ENCODE measurements at places on chromosomes 3 and 15.

GRCh38 chr15:58036579-58036978 lies 28.9 kb downstream of the ALDH1A2 start:
- DNase-seq = no peak

- no peak for DNase-seq
Observed at GRCh38 chr3:99541181-99541580, 97.2 kb upstream of the COL8A1 start.

- DNase-seq = no peak
Observed at GRCh38 chr15:63059573-63060216, 17.1 kb downstream of the TPM1 start.

DNA sequence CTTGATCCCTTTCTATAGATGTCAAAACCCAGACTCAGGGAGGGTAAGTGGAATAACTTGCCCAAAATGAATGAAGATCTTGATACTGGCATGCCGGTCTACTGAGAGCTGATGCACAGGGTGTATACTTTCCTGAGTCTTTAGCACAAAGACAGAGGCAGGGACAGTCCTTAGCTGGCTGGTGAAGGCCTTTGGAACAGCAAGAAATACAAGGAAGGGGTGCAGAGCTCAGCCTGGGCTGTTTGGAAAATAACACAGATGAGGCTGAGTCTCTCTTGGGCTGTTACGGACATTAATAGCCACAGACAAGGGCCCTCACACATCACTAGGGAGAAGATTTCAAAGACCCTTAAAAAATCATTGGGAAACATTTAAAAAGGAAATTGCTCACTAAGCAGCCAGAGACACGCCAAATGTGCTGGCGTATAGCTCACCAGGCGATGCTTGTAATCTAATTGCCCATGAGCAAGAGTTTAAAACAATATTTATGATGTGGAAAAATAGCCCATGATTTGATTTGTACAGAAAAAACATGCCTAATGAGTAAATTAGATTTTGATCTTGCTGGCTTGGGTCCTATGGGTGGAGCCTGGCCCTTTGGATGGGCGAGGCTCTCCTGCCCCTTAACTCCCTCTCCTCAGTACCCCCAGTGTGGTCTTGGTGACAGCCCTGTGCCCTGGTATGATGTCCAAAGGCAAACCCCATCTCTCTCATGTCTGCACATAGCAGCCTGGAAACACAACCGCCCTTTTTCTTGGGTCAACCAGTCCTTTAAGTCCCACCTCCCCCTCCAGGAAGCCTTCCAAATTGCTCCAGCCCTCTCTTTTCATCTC lies 81.8 kb upstream of the MRPS22 start:
- no peak for DNase-seq

DNA sequence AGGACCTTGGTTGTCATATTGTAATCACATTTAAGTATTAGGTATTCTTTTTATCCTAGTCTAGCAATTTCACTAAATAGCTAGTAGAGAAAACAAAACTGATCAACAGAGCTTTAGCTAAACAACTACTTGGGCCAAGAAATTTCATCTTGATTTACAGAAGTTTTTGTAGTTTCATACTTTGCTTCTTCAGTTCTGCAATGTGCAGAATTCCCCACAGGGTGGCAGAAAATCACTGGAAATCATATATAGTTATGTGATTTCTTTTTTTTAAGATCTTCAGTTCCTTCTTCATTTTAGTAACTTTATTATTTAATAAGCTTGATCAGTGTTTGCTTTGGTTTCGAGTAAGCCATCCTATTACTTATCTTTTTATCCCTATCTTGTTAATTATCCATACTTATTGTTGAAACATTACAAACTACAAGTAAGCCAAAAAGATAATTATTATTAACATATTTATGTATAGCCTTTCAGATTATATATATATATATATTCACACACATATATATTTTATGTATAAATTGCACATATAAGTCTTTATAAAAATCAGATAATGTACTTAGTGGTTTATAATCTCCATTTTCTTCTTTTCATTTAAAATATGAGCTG lies 2.2 kb upstream of the BNIP2 start:
- DNase-seq = peak; percentile 40

DNA sequence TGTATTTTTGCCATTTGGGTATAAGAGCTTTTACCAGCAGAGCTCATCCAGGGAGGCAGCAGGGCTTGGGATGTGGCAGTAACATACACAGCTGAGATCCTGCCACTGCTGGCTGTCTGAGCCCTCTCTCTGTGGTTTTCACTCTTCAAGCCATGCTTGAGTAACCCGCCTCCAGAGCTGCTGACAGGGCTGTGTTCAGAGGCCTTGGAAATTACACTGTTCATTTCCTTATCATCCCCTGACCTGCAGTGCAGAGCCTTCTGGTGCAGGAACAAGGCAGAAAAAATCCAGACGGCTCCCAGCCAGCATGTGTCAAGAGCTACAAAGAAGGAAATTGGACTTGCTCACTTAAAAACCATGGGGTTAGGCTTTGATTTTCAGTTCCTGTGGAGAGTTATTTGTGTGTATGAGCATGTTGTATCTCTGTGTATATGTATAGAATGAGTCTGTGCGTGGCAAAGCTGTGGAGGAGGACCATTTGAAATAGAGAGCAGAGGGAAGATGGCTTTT lies 47.0 kb downstream of the ZNF609 start:
- DNase-seq = no peak

GRCh38 chr3:45940781-45941365 lies 2.4 kb upstream of the CXCR6 start:
- DNase-seq = no peak

DNA sequence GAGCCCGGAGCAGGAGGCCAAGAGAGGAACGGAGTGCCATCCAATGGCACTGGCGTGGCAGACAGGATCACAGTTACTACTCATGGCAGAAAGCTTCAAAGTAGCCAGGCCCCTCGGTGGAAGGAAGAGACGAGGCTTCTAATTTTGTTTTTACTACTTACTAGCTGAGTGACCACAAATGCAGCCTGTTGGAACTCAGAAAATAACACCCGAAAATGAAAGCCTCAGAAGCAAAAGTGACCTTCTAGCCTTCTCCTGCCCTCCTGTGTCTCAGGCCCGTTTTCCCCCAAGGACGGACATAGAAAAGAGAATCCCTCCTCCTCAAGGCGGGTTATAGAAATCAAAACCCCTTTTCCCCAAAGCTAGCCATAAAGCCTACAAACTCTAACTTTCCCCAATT lies 9.9 kb upstream of the STRA6 start:
- no peak for DNase-seq

DNA sequence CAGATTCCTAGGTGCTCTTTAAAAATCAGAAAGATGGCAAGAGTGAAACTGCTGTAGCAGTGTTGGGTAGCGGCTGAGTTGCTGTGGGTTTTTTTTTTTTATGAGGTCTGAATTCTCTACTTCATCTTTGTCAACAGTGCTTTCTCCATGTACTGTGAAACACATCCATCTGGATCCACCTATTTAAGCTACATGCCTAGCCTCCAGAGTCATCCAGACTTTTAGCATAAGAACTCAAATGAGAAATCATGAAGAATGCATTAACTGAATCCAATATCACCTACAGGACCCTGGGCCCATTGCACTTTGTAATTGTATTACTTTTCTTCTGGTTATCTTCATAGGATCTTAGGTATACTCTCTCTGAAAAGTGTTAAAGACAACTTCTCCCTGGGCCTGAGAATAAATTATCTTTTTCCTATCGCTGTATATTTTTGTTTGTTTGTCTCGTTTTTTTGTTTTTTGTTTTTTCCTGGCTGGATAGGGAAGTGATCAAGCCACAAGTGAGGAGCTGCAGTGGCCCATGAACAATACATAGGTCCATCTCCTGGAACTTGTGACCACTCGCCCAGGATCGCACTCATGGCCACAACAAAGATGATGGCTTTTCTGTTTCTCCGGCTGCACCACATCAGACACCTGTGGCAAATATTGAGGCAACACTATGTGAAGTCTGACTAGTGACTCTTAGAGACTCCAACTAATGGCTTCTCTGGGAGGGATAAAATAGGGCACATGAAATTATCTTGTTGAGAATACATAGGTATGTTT lies 609.9 kb upstream of the AGTR1 start:
- DNase-seq = no peak

- no peak for DNase-seq
Observed at GRCh38 chr3:167892205-167892604, 156.7 kb downstream of the SERPINI1 start.

DNA sequence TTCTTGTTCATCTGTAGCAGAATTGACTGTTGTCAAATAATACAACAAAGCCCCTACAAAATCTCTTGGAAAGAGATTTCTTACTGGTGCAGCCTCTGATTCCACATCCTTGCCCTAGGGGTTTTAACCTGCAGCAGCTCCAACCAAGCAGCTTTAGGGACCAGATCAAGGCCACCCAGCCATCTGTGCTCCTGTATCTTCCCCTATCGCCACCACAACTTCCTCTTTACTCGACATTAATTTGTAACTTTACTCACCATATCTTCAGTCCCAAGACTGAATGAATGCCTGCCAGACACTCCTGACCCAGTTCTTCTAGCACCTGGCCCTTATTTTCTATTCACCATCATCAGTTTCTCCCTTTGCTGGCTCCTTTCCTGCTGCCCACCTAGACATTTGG lies 156.6 kb upstream of the IL12A start:
- no peak for DNase-seq

- peak; percentile 2 for DNase-seq
Observed at GRCh38 chr15:48190932-48191573, 412 bp upstream of the CTXN2 start.

- no peak for DNase-seq
Observed at GRCh38 chr15:48945386-48945785, 18.3 kb downstream of the SHC4 start.

DNA sequence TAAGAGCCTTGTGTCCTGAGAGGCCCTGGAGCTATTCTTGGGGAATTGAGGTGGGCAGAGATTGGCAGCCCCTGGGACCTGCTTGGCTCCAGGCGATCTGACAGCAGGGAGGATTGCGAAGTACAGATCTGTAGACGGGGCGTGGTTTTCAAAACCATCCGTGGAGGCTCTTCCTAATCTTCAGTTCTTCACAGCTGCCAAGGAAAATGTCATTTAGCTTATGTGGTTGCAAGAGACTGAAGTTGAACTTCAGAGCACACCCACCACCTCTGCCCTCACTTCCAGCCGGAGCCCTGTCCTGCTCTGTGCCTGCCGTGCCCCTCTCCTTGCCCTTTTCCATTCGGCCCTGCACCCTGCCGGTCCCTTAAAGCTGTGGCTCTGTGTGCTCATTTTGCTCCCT lies 12.9 kb downstream of the NISCH start:
- no peak for DNase-seq

- DNase-seq = no peak
Observed at GRCh38 chr3:157810924-157811718, 295.1 kb downstream of the SHOX2 start.

DNA sequence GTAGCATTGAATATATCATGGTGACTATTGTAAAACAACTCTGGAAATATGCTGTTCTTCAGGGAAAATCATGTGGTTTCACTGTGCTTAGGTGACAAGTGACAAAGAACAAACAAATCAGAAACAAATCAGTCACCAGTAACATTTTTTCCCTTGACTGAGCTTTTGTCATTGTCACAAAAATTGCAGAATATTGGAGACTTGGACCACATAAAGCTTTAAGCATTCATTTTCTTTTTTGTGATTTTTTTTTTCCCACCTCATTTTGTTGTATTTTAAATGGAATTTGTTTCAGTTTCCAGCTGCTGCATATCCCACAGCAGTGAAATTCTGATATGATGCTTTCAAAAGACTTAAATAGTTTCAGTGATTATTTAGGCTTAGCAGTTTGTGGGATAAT lies 1088.4 kb downstream of the OTOL1 start:
- DNase-seq = no peak

DNA sequence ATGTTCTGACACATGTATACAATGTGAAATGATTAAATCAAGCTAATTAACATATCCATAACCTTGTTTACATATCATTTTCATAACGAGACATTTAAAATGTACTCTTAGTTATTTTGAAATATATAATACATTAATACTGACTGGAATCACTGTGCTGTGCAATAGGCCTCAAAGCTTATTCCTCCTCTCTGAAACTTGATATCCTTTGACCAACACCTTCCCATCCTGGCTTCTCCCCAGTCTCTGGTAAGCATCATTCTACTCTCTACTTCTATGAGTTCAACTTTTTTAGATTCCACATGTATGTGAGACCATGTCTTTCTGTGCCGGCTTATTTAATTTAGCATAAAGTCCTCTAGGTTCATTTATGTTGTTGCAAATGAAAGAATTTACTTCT lies 47.1 kb upstream of the IL20RB start:
- no peak for DNase-seq

GRCh38 chr3:182248349-182248880 lies 536.7 kb downstream of the SOX2 start:
- no peak for DNase-seq

GRCh38 chr15:51861557-51862359 lies 32.3 kb downstream of the TMOD3 start:
- peak; percentile 58 for DNase-seq

DNA sequence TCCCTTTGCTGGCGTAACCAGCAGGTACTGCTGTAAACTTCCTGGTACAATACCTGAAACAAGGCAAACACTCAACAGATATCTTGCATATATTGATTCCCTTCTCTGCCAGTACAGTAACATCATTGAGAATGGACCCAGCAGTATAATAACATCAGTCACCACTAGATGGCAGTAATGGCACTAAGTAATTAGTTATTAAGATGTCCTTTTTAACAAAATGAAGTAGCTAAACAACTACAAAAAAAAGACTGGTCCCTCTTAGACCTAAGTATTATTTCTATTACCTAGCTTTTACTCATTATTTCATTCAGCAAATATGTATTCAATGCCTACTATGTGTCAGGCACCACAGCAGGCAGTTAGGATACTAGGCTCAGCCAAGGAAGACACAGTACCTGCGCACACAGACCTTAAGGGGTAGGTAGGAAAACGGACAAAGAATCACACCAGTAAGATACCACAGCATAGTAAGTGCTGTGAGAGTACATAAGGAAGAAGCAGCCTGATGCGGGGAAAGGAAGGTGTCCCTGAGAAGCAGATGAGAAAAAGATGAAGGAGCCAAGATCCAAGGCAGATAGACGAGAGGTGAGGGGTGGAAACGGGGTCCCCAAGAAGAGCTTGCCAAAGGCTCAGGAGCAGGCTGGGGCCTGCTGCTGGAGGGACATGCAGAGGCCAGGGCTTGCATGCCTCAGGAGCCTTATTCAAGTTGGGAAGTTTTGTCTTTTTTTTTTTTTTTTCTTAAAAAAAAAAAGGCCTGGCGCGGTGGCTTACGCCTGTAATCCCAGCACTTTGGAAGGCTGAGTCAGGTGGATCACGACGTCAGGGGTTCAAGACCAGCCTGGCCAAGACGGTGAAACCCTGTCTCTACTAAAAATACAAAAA lies 102.7 kb upstream of the CHD2 start:
- peak; percentile 57 for DNase-seq

DNA sequence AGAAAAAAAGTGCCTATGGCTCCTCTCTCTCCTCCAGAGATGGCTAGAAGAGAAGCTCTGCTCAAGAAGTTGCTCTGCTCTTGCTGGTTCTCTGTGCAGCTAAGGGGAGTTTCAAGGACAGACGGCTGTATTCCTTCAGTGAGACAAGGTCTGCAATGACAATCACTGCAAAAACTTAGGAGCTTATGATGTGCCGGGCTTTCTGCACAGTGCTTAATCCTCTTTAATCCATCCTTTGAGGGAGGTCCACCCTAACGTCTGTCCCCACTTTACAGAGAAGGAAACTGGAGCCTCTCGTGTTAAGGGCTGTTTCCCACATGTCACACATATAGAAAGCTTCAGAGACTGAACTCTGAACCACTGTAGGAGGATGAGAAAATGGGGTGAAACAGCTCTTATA lies 260.6 kb downstream of the MEX3B start:
- DNase-seq = no peak

Measured in effector CD4-positive, alpha-beta T cell (primary cell).